ENCODE measurements at places on chromosomes 12 and 14.
A peak's percentile ranks its signal among the peaks of the same experiment; 100 is the strongest.

DNA sequence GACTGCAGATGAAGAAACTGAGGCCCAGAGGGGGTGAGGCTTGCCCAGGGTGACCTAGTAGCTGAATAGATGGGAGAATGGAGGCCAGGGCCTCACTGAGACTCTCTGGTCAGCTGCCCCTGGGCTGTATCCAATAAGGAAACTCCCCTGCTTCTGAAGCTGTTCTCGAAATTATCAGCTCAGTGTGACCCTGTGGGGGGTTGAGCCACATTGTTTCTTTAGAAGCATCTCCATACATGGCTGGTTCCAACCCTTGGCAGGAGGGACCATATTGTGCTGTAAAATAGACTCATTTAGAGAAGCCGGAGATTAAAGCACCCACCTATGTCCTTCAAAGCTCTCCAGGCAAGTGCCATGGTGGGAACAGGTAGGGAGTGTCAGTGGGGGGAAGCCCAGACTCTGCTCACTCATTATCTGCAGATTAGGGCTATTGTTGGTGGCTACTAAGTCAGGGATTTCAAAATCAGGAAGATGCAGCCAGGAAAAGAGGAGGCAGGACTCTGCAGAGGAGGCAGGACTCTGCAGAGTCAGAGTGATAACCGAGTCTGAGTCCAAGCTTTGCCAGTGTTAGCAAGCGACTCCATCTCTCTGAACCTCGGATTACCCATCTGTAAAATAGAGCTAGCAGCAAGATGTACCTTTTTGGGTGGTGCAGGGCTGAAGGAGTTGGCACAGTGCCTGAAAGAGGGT lies 3.5 kb downstream of the SERPINA5 start:
- DNase-seq, result no peak

DNA sequence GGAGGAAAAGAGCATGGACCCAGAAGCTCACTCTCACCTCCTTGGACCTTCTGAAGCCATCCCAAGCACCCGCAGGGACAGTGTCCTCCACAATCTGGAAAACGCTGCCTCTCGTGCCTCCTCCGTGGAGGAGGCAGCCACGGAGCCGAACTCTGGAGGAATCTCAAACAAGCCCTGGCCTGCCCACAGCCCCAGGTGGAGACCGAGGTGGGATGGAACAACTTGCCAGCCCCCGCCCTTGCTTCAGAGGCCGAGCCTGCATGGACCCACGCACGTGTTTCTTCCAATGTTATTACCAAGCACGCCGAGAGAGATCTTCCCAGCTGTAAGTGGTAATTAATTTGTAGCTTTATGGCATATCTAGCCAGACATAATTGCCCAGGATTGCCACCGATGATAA lies 61.3 kb downstream of the SCARB1 start:
- DNase-seq, result no peak

DNA sequence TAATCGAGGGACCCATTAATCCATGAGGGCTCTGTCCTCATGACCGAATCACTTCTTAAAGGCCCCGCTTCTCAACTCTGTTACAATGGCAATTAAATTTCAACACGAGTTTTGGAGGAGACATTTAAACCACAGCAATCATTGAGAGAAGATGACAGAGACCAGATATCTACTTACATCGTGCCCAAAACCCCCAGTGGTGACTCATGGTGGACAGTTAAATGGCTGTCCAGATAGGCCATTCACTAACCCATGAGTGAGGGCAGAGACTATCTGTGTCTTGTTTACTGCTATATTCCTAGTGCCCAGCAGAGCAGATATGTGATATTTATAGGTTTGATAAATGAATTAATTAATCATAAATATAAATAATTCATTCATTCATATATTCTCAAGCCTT lies 20.0 kb upstream of the FLVCR2 start:
- no peak for DNase-seq

GRCh38 chr14:49545716-49546115 lies 40.5 kb downstream of the RPS29 start:
- DNase-seq, result no peak

DNA sequence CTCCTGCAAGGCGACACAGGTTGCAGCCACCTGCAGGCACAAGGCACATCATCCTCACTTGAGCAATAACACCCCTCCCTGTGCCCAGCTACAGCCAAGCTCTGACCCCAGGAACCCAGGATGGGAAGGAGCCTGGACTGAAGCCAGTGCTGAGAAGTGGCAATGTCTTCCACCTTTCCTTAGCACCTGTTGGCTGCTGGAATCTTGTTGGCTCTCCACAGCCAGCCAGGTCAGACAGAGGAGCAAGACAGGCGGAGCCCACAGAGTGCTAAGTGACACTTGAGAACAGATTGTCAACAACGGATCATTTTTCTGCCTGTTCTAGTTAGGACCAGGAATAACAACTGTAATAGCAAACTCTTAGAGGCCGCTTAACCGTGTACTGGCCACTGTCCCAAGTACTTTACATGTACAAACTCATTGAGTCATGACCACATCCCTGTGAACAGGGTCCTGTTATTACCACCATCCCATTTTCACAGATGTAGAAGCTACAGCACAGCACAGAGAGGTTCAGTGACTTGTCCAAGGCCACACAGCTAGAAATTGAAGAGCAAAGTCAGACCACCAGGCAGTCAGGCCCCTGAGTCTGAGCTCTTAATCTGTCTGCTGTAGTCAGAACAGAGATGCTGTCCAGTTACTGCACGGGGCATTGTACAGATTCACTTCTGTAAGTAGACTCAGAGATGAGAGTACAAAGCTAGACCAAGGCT lies 45.6 kb downstream of the RNFT2 start:
- DNase-seq, result no peak

GRCh38 chr12:70213707-70214106 lies 29.5 kb upstream of the CNOT2 start:
- no peak for DNase-seq

- no peak for DNase-seq
These were observed 31.9 kb upstream of the MON2 start for GRCh38 chr12:62434494-62435302.

DNA sequence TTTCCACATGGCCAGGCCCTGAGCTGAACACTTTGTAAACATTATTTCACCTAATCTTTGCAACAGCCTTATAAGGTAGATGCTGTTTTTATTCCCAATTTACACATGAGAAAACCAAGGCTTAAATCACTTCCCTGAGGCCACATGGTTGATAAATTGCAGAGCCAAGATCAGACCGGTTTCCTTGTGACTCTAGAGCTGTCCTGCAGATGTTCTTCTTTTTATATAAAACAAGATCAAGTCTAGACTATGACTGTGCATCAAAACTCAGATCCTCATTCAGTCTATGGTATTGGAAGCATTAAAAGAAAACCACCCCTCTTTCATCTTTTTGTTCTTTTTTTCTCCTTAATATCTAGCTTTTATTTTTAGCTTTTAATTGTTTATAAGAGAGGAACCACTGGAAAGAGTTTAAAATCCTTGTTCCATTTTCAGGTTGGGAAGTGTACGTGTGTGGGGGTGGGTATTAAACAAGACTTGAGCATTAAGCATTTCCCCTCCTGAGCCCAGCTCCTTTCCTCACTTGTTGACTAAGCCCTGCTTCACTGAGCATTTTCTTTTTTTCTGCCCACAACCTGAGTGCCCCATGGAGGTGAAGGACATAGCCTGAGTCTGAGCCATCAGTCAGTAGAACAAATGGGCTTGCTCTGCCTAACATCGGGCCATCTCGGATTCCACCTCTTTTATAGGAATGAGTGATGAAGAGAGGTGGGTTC lies 45.4 kb downstream of the GPATCH2L start:
- DNase-seq, result no peak

DNA sequence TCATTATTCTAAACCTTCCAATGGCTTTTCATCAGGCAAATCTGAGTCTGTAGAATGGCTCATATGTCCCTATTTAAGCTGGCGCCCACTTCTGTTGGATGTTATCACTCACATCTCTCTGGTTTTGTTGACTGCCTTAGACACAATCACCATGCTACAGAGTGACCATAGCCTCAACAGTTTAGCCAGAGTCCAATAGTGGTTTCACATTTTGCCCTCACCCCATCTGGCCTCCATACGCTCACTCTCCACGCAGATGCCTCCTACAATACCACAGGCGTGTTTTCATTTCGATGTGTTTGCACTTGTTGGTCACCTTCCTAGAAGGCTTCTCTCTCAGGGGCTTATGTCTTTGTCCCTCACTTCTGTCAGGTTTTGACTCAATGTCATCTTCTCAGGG lies 3.4 kb downstream of the KLRB1 start:
- DNase-seq, result no peak

DNA sequence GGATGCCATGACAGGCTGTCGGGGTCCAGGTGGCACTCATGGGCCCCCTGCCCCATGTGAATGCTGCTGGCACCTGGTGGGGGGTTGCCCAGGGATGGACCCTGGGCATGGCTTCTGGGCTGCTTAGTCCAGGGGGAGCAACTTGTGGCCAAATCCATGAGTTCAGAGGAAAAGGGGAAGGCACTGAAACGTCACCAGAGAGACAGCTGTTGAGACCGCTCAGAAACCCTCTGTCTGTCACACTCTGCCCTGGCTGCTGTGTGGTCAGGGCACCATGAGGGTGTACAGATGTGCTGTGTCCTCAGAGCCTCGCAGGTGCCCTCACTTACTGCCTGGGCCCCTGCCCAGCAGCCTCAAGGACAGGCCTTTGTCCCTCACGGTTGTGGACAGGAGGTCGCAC lies 9.4 kb downstream of the CLBA1 start:
- DNase-seq, result no peak

- DNase-seq, result no peak
These were observed 31.9 kb upstream of the SOS2 start for GRCh38 chr14:50263321-50263720.

GRCh38 chr14:44788612-44789011 lies 173.1 kb downstream of the KLHL28 start:
- DNase-seq, result no peak

GRCh38 chr14:59427653-59428580 lies 37.3 kb downstream of the GPR135 start:
- DNase-seq, result no peak

DNA sequence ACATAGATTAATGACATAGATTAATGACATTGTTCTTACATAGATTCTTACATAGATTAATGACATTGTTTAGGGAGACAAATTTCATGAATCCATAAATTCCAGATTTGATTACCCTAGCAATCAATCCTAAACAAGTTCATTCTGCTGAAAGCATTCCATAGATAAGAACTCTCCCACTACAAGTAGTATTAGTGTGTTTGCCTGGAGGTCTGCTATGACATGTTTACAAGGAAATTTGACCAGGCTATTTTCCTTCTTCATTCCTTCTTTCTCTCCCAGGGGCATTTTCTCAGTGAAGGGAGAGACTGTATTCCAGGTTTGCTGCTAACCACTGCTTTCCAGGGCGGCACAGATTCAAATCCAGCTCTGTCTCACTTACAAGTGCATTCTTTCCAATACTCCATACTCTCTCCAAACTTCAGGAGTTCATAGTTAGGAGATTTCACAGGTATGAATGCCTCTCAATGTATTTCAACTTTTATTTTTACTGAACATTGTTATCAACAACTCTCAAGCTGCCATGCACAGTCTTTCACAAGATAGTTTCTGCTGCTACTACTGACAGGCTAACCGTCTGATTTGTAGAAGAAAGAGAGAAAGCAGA lies 134.5 kb downstream of the SLC38A1 start:
- DNase-seq, result no peak

DNA sequence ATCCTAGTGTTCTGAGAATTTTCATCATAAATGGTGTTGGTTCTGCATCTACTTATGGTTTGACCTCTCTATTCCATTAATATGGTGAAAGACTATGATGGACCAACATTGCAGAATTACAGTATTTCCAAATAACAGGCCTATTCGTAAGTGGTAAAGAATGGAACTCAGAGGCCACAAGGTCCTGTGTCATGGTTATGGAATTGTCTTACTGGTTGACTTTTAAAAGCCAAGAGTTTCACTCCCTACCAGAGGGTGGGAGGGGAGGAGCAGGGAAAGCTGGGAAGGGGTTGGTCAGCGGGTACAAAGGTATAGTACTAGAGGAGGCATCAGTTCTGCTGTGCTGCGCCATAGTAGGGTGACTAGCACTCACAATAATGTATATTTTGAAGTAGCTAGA lies 153.4 kb downstream of the TMEM132D start:
- no peak for DNase-seq

GRCh38 chr12:1059162-1059561 lies 68.1 kb downstream of the ERC1 start:
- no peak for DNase-seq

- DNase-seq, result peak; percentile 25
These were observed 13.5 kb downstream of the CPSF2 start for GRCh38 chr14:92135269-92135668.

DNA sequence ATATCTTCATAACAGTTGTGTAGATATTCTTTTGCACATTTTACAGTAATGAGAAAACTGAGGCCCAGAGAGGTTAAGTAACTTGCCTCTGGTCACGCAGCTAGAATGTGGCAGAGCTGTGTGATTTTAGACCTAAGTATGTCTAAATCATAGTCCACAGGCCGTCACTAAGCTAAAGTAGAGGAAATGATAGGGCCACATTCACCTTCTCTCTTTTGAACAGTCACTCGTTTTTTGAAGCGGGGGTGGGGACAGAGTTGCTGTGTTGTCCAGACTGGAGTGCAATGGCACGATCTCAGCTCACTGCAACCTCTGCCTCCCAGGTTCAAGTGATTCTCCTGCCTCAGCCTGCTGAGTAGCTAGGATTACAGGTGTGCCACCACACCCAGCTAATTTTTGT lies 68.5 kb downstream of the RASSF3 start:
- no peak for DNase-seq

GRCh38 chr14:24673534-24674203 lies 39.7 kb upstream of the GZMB start:
- DNase-seq, result no peak
